Stimulated activated CD4-positive, alpha-beta T cell treated with anti-CD3 and anti-CD28 coated beads, Interleukin-1b, Interleukin-23, amount 100 ng/mL, for 1 hour (primary cell): ENCODE measurements at places on chromosomes 7 and 10.
A peak's percentile ranks its signal among the peaks of the same experiment; 100 is the strongest.

- DNase-seq: no peak
Measured at GRCh38 chr10:38038107-38038931, 27.8 kb downstream of the ZNF33A start.

DNA sequence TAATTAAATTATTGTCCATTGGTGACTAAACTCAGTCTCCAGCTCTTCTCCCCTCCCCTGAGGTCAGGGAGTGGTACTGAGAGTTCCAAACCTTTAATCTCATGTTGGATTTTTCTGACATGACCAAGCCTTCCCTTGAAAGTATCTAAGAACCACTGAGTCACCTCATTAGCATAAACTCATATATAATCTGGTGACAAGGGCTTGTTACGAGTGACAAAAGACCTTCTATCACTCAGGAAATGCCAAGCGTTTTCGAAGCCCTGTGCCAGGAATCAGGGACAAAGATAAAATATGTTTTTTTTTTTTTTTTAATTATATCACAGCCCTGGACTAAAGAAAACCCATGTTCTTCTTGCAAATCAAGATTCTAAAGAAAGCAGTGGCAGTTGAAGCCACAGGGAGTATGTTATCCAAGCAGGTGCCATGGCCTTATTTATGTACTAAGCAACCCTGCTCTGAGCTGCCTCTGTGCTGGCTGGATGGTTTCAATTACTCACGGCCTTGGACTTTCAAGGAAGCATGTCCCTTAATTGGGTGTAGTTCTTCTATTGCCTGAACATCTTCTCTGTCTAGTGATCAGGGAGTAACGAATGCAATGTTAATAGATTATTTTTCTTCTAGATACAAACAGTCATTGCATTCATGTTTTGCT, 169.0 kb upstream of the PRKCQ start:
- DNase-seq: no peak

GRCh38 chr10:1242975-1243374, 186.8 kb downstream of the WDR37 start:
- no peak for DNase-seq

DNA sequence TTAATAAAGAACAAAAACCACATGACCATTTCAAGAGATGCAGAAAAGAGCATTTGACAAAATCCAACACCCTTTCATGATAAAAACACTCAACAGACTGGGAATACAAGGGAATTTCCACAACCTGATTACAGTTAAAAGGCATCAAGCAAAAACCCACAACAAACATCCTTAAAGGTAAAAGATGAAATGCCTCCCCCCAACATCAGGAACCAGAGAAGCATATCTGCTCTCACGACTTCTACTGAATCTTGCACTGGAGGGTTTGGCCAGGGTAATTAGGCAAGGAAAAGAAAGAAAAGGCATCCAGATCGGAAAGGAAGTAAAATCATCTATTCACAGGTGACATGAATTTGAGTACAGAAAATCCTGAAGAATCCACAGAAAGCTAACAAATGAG, 59.5 kb upstream of the SFMBT2 start:
- DNase-seq: no peak

DNA sequence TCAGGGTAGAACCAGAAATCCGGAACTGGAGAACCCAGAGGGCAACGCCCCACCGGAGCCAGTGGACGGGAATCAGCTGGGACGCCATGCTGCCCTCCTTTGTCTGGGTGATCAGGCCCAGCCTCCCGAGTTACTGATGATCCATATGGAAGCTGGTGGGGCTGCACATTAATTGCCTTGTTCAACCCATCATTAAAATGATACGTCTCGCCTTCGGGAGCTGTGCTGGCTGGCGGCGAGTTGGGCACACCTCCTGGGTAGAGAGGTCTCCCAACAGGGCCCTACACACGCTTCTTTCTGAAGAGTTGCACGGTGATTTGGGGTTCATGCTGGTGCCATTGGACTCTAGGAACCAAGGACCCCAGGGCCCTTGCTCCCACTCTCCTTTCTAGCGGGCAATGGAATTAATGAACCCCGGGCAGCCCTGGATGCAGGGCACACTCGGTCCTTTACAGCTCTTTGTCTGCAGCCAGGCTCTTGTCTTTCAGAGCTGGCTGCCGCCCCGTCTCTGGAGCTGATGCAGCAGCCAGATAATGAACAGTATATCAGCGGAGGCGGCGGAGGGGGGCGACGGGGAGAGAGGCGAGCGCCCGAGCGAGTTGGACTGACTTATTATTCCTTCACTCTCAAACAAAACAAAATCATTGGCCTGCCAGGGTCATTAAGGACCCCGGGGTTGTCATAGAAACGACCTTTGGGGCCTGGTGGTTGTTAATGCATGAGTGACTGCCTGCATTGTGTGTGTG, 412.2 kb upstream of the ZMIZ1 start:
- DNase-seq: no peak

GRCh38 chr10:114506871-114507385, 102.6 kb upstream of the AFAP1L2 start:
- no peak for DNase-seq

DNA sequence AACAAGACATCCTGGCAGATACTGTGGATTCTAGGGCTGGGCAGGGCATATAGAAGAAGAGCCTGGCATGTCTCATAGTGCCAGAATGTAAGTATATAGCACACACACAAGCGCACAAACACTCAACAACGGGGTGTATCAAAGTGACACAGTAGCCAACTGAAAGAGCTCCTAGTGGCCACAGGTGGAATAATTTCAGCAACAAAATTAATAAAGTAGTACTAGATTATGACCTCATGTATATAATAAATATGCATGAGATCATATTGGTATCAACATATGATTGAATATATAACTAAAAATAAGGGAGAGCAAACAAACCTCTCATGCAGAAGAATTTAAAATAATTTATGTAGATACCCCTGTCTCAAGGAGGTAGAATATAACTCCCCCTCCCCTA, 72.4 kb upstream of the CXCL12 start:
- DNase-seq: no peak

DNA sequence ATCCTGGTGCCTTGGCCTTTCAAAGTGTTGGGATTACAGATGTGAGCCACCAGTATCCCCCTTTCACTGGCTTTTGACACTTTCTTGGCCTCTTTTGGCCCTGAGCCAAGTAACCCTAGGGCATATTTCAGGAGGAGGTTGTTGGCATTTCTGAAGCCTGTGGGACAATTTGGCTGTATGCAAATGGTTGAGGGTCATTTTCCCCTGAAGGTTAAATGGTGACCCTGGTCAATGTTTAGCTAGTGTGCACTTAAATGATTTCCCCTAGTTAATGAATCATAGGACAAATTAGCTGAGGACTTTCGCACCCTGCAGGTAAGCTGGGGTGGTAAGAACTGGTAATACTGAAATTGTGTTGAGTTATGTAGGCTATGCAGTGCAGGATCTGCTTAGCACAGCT, 660.5 kb downstream of the LRMDA start:
- no peak for DNase-seq

DNA sequence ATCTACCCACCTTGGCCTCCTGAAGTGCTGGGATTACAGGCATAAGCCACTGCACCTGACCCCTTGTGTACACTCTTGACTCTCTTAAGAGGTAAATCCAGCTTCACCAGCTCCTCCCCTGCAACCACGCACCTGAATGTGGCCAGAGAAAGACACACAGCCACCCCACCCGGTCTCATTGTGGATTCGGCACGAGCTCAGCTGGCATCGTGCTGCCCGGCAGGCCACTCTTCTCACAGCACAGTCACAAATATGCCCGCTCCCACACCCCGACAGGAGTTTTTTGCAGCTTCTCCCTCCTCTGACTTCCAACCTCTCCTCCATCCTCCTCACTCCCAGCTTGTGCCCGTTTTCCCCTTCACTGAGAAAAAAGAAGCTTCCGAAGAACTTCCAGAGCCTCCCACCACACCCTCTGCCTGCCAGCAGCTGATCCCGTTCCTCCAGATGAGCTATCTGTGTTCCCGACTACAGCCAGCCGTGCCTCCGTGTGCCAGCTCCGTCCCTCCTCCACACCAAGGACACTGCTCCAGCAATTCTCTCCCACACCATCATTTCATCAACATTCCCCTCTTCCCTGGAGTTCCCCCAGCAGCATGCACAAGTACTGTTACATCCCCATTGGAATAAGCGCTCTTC, 8.0 kb upstream of the SMARCD3 start:
- DNase-seq: no peak

DNA sequence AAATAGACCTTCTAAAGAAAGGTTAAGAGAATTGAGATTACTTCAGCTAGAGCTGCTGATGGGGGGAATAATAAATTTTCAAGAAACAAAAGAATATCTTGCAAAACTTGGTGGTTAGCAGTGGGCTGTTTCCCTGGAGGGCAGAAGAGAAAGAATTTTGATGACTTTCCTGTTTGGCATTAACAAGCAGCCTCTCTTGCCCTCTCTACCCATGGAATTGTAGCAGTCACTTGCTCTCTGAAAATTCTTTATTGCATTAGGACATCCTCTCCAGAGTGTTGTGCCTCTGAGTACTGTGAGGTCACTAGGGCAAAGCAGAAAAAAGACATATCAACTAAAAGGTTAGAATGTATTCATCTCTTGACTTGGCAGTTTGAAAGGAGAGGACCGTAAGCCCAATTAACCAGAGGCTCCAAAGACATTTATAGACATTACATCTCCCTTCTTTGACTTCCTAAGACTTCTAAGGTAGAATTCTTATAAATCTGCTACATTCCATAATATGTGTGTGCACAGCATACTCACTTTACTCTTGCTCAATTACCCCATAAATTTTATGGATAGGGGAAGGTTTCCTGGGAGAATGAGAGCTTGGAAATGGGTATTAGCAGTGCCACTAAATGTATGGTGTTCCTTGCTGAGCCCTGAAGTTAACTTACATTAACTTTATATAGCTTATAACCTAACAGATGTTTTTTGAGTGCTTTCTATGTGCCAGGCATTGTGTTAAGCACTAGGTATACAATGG, 215.3 kb downstream of the KIF20B start:
- DNase-seq: no peak

DNA sequence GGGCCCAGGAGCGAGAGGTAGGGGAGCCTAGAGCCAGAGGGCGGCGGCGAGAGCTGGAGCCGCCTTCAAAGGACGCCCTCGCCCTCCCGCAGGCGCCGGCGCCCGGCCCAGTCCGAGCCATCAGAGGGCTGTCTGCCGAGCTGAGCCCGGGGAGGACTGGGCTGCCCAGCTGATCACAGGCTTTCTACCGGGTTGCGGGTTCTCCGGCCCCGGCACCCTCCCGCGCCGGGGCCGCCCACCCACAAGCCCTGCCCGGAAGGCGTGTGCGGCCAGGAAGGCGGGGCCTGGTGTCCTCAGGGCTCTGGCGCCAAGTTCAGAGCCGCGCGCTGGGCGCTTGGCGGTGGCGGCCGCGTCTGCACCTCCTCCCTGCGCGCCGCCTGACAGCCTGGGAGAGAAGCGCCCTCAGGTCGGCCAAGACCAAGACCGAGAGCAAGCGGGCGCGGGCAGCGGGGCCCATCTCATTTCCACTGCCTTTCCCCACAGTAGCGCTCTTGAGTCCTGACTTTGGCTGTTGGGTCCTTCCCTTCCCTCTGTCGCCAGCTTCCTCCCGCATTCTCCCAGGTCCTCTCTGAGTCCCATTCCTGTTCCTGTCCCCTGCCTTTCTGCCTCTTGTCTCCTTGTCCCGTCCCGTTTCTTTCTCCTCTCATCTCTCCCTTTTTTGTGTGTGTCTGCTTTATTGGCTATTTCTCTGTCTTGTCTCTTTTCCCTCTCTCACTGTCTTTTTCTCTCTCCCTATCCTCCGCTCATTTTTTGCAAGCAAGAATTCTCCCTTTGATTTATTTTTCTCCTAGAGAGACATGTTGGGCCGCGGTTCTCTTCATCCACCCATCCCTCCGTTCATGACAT, 60.6 kb upstream of the MSMB start:
- no peak for DNase-seq

- no peak for DNase-seq
Measured at GRCh38 chr7:117683430-117684175, 189.6 kb downstream of the CTTNBP2 start.

DNA sequence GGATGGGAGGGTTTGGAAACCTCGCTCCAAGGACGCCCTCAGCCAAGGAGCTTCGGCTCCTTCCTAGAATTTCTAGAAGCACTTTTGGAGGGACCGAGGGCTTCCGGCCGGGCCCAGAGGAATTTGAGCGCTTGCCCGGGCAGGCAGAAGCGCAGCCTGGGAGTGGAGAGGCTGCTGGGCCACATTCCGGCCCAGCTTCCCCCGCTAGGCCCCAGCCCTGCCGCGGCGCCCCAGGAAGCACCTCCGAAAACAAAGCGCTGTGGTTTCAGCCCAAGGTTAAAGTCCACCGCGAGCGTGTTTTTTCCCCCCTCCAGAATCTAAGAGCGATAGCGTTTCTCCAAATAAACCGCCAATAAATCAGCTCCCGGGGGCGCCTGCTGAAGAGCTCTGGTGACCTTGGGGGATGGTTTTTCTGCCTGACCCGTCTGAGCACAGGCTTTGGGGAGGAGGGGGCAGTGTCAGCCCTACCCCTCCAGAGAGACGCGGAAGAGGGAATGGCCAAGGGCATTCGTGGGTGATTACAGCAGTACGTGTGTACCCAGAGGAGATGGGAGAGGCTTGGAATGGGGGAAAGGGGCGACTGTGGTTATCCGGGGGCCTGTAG, 5.7 kb upstream of the TNRC18 start:
- DNase-seq: no peak

DNA sequence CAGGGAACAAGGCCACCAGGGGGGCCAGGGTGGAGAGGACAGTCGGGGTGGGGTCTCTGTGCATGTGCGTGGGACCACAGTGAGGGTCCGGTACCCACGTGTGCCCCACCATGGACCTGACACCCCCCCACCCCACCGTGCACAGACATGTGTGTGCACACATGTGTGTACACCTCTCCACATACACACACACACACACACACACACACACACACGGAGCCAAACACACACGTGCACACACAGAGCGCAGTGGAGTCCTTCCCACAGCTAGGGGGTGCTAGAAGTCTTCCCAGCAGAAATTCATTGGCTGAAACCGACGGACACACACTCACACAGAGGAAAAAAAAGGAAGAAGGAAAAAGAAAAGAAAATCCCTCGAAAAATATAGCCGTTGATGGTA, 42.8 kb upstream of the GNA12 start:
- peak; percentile 17 for DNase-seq

GRCh38 chr7:121037957-121038716, 49.6 kb downstream of the CPED1 start:
- DNase-seq: no peak

- no peak for DNase-seq
Measured at GRCh38 chr10:99766302-99766681, 16.1 kb upstream of the ABCC2 start.

DNA sequence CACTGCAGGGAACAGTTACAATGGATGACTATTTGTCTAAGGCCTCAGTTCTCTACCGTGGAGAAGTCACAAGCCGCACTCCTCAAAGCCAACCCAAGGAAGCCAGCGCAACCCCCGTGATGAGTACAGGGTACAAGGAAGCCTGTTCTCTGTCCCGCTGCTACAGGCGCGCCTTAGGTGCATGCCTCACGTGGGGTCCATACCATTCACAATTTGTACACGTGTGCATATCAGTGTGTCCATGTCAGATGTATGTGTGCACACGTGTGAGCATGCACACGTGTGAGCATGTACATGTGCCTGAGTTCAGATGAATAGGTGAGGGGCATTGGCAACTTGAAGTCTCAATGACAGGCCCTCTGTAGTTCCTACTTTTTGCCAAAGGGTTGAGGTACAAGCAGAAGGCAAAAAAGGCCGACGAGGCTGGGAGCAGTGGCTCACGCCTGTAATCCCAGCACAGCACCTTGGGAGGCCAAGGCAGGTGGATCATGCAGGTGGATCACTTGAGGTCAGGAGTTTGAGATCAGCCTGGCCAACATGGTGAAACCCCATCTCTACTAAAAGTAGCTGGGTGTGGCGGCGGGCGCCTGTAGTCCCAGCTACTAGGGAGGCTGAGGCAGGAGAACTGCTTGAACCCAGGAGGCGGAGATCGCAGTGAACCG, 62.8 kb downstream of the CTBP2 start:
- no peak for DNase-seq
